ENCODE measurements at places on chromosomes 3 and 15.

GRCh38 chr15:68795298-68795848, 25.3 kb downstream of the ANP32A start:
- DNase-seq = no peak

- DNase-seq = no peak
Measured at GRCh38 chr3:172707967-172708366, 2.9 kb downstream of the NCEH1 start.

- DNase-seq = no peak
Measured at GRCh38 chr3:153429821-153430220, 267.8 kb downstream of the RAP2B start.

GRCh38 chr15:22974745-22975144, 5.4 kb downstream of the CYFIP1 start:
- no peak for DNase-seq

- no peak for DNase-seq
Measured at GRCh38 chr3:17431484-17432045, 310.9 kb downstream of the TBC1D5 start.

DNA sequence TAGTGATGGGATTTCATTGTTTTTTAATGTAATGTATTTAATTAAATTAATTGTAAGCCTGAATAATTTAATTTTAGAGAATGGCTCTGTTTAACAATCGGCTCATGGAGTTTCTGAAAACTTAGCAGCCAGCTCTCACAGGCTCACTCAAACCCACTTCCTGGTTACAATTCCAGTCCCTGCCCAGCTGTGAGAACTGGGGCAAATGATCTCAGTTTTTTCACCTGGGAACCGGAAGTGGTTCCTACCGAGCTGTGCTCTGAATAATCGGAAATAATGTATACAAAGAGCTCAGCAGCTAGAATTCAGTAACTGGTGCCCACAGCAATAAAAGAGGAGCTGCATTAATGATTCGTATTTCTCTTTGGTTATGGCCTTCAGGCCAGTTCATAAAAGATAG, 244.3 kb upstream of the MCTP2 start:
- DNase-seq = no peak

- DNase-seq = no peak
Measured at GRCh38 chr3:194858382-194858781, 172.7 kb downstream of the FAM43A start.

- no peak for DNase-seq
Measured at GRCh38 chr3:5430701-5431100, 243.2 kb downstream of the EDEM1 start.

DNA sequence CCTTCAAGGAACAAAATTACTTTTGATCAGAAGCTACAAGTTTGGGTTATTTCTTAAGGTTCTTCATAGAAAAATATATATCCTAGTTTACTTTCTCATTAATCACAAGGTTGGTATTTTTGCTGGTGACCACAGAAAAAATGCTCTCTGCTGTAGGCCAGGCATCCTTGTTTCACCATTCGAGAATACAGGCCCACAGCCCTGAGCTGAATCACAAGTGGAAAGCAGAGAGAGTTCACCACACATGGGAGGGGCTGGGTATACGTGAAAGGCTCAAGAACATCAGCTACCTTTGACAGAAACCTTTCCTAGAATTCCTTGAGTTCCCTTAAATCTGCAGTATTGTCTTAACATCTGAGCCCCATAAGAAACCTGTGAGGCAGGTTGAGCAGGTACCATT, 23.2 kb downstream of the CPEB1 start:
- no peak for DNase-seq

DNA sequence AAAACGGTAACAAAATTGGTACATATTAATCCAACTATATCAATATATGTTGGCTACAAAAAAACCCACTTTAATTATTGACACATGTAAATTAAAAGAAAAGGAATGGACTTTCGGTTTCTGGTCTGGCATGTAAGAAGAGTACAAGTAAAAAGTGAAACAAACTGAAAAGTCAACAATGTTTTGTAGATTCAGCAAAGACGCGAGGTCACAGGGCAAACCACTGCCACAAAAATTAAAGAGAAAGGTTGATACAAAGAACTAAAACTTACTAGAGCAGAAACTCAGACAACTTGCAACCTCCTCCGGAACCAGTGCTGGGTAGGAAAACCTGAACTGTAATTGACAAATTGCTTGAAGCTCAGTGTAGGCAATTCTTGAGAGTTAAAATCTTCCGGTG, 110.6 kb upstream of the ARPP21 start:
- DNase-seq = no peak

GRCh38 chr3:171267104-171267503, 193.1 kb downstream of the TNIK start:
- DNase-seq = peak; percentile 65

GRCh38 chr3:120181632-120182031, 87.4 kb upstream of the GSK3B start:
- DNase-seq = no peak

DNA sequence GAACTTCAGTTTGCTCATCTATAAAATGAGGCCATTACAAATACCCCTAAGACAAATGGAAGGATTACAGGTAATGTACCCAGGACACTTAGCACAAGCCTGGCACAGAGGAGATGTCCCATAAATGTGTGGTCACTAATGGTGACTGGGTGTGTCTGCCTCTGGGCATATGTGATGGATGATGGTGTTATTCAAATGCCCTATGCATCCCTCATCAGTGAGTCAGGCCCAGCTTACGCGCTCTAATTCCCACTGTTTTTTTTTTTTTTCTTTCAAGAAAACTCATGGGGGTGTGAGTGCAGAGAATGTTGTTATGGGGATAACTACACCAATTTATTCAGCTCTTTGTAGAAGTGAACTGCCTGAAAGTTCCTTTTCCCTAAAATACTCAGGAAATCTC, 23.6 kb upstream of the KIF23 start:
- no peak for DNase-seq

DNA sequence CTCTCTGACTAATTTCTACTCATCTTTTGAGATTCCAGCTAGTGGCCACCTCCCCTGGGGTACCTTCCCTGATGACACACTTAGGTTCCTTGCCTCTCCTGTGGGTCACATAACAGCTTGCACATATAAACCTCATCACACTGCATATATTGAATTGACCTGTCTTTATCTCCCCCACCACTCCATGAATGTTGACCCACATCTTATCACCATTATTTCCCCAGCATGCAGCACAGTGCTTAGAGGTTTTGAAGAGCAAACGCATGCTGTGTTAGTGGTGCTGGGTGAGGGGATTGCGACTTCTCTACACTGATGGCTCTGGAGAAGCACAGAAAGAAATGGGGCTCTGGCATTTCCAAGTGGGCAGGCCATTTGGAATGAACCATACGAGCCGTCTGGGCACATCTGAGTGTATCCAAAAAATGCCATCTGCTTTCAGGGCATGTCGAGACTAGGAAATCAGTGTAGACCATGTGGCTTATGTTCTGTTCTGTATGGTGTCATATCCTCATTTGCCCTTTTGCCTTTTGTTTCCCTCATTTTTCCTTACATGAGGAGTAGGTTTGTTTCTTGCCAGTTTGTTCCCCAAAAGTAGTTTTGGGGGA, 333.2 kb upstream of the TRIM42 start:
- no peak for DNase-seq

DNA sequence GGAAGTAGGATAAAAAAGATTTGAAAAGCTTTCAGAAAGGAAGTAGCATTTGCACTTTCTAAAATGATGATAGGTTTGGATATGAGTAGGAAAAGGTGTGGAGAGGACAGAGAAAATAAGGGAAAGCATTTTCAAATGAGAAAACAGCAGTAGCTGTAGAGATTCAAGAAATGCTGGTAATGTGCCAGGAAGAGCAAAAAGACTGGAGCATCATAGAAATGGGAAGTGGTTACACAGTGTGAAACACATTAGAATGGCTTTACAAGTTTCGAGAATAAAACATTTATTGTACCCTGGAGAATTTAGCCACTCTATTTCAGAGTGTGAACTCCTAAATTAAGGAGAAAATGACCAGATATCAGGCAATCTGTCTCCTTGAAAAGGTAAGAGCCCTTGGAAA, 108.3 kb upstream of the CHL1 start:
- no peak for DNase-seq

- DNase-seq = no peak
Measured at GRCh38 chr15:90930861-90931574, 1.3 kb downstream of the HDDC3 start.

DNA sequence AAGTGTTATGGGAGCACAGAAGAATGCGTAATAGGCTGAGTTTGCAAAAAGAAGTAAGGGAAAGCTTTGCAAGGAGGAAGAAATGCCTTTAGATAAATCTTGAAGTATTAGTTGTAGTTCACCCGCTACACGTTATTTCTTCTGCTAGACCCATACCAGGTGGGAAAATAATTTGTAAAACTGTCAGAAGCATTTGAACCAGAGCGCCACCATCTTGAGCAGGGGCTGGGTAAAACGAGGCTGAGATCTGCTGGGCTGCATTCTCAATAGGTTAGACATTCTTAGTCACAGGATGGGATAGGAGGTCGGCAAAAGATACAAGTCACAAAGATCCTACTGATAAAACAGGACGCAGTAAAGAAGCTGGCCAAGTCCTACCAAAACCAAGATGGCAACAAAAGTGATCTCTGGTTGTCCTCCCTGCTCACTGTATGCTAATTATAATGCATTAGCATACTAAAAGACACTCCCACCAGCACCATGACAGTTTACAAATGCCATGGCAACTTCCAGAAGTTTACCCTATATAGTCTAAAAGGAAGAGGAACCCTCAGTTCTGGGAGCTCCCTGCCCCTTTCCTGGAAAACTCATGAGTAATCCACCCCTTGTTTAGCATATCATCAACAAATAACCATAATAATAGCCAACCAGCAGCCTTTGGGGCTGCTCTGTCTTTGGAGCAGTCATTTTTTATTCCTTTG, 50.0 kb upstream of the ZNF280D start:
- no peak for DNase-seq

GRCh38 chr15:67165254-67166253, 88.9 kb downstream of the AAGAB start:
- DNase-seq = no peak

DNA sequence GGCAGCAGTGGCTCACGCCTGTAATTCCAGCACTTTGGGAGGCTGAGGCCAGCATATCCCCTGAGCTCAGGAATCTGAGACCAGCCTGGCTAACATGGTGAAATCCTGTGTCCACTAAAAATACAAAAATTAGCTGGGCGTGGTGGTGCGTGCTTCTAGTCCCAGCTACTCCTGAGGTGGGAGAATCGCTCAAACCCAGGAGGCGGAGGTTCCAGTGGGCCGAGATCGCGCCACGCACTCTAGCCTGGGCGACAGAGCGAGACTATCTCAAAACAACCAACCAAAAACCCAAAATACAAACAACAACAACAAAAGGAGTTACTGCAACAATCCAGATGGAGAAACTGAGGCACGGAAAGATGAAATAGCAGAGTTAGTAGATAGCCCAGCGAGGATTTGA, 35.4 kb downstream of the SAXO2 start:
- DNase-seq = no peak

- DNase-seq = no peak
Measured at GRCh38 chr3:24550588-24550987, 55.9 kb upstream of the THRB start.

- no peak for DNase-seq
Measured at GRCh38 chr3:164360738-164361406, 717.4 kb downstream of the SI start.

DNA sequence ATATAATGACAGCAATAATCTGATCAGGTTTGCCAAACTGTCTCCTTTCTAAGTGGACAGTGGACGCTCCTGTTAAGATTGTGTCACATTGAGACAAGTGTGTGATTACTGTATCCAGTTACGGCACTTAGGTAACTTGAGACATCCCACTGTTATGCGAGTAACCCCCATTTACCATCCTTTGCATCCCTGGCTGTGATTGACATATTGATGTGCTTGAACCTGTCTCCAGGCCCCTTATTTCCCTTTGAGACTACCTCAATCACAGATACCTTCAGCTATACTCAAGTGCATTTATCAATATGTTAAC, 785.2 kb downstream of the NR2F2 start:
- DNase-seq = no peak

- no peak for DNase-seq
Measured at GRCh38 chr3:73950865-73951558, 326.3 kb upstream of the PDZRN3 start.

DNA sequence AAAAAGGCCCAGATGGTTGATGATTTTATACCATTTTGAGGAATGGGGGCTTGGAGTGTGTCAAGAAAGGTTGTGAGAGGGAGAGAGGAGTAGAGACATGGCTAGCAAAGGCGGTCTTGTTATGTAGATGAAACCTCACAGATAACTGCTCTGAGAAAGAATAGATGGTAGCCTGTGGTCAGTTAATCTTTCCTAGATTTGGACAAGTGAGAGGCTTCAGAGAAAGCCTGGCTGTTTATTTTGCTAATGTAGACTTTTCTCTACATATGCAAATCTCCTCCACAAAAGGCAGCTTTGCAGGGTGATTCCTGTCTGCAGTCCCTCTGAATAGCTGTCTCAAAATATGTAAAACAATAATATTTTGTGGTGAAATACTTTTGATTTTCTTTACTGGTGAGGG, 177.3 kb downstream of the OTOL1 start:
- DNase-seq = no peak

DNA sequence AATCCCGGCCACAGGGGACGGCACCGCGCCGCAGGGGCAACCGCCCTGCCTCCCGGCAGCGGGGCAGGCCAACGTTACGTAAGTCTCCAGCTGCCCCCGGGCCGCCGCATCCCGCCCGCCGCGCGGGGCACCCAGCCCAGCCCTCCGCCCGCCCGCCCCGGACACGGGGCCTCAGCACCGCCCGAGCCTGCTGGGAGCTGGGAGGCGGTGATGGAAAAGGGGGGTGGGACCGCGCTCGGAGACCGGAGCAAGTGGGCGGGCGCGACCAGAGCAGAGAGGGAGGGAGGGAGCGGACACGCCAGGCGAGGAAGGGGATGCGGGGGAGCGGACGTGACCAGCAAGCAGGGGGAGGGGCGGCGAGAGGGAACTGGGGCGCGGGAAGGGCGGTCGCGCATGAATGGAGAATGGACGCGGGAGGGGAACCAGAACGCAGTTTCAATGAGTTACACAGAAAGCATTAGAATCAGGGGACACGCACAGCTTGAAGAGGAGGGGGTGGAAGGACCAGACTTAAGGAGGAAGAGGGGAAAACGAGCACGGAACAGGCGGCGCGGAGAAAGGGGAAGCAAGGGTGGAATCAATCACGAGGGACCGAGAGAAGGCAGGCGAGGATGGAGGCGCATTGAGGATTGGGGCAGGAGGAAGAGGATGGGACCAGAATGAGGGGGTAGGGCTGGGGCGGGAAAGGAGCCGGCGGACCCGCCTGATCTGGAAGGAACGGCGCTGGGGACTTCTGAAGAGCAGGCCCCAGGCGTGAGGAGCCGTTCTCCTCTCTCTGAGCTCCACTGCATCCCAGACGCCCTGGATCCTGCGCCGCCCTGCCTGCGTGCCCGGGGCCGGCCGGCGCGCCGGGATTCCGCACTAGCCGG, 559 bp downstream of the PKM start:
- DNase-seq = peak; percentile 11

- no peak for DNase-seq
Measured at GRCh38 chr3:48938156-48938555, 19.5 kb downstream of the ARIH2 start.

GRCh38 chr3:151383956-151384355, 597 bp downstream of the P2RY12 start:
- no peak for DNase-seq

GRCh38 chr3:8282541-8283165, 219.0 kb upstream of the LMCD1 start:
- no peak for DNase-seq

GRCh38 chr3:61615643-61616042, 54.3 kb downstream of the PTPRG start:
- DNase-seq = no peak

Measured in DMS79 (cell line).